MV-4-11 (cell line): ENCODE measurements at places on chromosomes 1 and 21.

DNA sequence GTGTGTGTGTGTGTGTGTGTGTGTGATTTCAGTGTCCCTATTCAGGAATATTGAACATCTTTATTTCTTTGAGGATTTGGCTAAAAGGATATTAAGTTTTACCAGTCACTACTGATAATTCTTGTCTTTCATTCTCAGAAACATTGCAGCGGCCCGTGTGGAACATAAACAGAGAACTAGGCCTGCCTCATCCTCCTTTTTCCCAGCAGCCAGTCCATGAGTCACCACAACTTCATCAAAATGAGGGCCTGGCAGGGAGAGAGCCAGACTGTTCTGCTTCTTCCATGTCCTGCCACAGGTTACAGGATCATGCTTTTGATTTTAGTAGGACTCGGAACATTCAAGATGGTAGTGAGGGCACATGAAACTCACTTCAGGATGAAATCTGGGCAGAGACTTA lies 50.7 kb downstream of the LRIG2 start:
- no peak for DNase-seq

GRCh38 chr1:224831501-224831900 lies 98.0 kb upstream of the DNAH14 start:
- DNase-seq, result no peak

DNA sequence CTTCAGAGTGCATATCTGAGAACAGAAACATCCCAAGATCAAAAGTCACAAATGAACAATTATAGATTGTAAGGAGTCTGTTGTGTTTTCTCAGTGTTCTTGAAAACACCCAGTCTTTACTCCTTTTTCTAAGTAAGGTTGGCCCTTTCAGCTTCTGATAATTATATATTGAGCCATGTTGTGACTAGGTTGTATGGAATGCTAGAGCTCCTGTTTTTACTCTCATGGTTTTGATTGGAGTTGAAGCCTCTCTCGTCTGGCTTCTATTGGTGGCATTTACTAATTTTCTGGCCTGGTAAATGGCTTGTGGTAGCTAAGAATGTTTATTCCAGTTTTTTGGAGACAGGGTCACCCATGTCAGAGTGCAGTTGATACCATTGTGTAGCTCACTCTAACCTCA lies 84.7 kb downstream of the NDUFS5 start:
- DNase-seq, result no peak

- DNase-seq, result no peak
Observed at GRCh38 chr1:165215676-165216075, 140.8 kb downstream of the LMX1A start.
